ENCODE measurements at places on chromosomes 3 and 15. TPM values are rescaled to one million over a fixed set of nuclear protein-coding genes. Genes with fewer than 3 reads are reported as not detected.

The GPR156 gene
- total RNA-seq, result 0.66 TPM

The CSTA gene
- total RNA-seq, result 0.30 TPM

The C2CD4A gene
- 0.05 TPM for total RNA-seq

The OR5H14 gene
- total RNA-seq, result not detected

The C3orf80 gene
- 0.25 TPM for total RNA-seq

The ECE2 gene
- not detected for total RNA-seq

The GOLGA6L2 gene
- total RNA-seq, result not detected

DNA sequence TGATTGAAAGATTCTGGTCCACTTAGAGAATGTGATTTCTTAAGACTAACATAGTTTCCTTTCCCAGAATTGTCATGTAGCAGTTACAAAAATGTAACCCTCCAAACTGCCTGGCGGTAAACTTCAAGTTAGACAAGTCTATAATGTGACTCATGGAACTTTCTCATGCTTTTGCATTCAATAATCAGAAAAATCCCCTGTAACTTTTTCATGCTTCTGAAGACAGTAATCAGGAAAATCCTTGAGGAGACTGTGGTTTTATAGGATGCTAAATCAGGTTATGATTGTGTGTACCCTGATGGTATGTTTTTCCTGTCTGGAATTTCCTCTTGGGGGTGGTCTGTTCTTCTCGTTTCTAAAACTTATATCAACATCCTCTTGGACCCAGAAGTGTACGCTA, 74.0 kb upstream of the RARB start:
- peak; percentile 1 for DNase-seq

GRCh38 chr15:93074599-93074998, 14.4 kb downstream of the RGMA start:
- no peak for DNase-seq

- no peak for DNase-seq
Measured at GRCh38 chr15:73321496-73322450, 47.0 kb downstream of the HCN4 start.

DNA sequence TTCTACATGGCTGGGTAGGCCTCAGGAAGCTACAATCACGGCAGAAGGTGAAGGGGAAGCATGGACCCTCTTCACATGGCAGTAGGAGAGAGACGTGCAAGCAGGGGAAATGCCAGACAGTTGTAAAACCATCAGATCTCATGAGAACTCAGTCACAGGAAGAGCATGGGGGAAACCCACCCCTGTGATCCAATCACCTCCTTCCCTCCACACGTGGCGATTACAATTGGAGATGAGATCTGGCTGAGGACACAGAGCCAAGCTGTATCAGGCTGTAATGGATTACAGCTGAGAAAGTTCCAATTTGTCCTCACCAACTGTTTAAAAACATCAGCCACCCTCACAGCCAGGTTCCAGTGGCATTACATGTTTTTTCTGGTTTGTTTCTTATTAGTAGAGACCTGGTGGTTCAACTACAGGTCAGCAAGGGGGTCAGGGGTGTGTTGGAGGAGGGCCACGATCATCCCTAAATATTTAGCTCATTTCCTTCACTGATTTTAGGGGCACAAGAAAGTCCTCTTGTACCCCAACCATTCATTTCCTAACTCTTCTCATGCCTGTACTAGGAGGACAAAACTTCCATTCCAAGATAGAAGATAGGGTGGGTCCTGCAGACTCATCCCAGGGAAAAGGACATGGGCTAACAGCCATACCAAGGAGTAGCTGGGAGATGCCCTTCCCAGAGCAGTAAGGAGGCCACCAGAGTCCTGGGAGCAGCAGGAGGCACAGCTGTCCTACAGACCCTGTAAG, 54.4 kb downstream of the ANXA2 start:
- DNase-seq, result no peak

DNA sequence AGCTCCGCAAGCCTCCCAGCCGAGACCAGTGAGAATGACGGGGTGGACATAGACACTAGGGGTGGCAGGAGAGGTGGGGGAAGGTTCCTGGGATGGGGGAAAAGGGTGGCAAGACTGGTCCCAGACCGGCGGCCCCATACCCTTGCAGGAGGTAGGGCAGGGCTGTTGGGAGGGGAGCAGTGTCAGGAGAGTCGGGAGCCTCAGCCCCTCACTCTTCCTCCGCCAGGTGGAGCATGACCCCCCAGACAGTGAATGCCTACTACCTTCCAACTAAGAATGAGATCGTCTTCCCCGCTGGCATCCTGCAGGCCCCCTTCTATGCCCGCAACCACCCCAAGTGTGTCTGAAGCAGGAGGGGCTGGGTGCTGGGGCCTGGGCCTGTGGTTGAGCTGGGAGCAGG, 8.7 kb upstream of the PSMD2 start:
- DNase-seq, result no peak

DNA sequence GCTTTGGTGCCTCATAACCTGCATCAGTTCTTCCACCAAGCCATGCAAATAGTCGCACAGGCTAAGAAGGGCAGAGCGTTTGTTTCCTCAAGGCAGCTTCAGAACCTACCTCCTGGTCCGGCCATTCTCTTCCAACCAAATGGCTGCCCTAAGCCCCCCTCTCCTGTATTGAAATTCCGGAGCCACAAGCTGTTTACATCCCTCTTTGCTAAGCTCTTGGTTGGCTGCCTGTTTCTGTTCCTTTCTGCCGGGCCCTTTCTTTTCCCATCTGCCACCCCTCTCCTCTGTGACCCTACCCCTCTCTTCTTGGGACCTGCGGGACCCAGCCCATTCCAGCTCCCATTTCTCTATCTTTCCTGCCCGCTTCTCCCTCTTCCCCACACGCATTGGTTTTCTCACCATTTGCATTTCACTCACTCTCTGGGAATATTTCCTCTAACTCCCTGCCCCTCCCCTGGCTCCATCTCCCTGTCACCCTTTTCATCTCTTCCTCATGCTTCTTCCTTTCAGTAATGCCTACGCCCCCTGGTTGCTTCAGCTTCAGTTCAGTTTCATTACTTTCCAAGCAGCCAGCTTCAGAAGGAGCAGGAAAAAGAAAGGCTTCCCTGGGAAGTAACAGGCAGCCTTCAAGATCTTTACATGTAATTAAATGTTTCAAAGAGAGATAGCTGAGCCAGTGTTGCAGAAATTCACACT, 113.5 kb downstream of the RAB11A start:
- no peak for DNase-seq

GRCh38 chr3:120489421-120489820, 38.6 kb upstream of the FSTL1 start:
- no peak for DNase-seq

DNA sequence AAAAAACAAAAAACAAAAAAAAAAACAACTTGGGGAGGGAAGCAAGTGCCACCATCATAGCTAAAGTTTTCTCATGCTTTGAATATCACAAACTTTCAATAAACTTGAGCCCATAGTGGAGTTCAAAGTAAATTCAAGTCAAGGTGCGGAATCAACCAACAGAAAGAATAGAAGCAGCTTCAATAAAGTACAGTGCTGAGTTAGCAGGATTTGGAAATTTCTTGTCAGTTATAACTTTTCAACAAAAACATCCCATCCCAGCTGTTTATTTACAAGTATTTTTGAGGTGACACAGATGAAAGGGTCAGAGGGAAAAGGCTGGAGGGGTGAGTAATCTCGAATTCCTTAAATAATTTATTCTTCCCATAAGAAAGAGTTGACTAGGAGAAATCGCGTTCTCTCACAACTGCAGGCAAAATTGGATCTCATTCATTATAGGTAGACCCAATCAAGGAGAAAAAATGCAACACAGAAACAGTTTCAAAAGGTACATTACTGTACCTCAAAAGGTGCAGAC, 477.4 kb upstream of the RASGRP1 start:
- DNase-seq, result peak; percentile 65

DNA sequence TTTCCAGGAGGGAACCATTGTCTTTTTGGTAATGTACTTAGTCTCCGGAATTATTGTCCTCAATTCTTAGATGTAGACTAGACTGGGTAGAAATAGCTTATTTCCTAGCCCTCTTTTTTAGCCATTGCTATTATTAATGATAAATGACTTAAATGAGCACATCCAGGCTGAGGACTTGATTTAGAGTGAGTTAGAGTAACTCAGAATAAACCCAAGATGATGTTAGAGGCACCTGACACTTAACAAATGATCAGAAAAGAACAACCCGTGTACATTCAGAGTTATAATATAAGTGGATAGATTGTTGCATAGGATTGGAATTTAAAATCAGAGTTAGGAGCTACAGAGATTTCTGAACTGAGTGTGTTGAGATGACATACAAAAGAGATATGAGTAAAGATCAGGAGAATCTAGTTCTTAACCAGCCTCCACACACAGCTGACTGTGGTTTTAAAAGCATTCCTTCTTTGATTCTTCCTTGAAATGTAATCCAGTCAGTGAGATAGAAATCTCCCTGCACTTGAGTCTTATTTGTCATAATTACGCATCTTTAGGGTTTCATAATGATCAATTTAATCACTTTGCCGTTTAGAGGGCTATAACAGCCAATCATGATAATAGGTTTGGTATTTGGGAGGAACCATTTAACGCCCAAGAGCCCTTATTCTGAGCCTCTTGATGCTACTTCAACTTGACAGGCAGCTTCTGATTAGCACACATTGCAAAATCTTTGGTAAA, 366.5 kb downstream of the GAP43 start:
- peak; percentile 53 for DNase-seq

DNA sequence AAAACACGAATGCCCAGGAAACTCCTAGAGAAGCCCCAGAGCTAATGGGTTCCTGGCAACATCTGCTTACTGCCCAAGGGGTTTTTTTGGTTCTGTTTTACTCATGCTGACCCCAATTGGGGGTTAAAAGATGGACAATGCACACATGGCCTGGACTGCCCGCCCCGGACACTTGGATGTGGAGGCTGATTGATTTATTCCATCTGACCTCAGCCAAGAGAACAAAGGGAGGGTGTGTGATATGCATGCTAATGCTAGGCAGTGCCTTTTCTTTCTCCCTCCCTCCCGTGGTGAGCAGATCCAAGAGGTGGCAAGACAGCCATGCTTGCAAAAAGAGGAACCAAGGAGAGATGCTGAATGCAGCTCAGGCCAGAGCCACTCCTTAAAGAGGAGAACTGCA, 3.3 kb upstream of the LRTM1 start:
- DNase-seq, result peak; percentile 17

DNA sequence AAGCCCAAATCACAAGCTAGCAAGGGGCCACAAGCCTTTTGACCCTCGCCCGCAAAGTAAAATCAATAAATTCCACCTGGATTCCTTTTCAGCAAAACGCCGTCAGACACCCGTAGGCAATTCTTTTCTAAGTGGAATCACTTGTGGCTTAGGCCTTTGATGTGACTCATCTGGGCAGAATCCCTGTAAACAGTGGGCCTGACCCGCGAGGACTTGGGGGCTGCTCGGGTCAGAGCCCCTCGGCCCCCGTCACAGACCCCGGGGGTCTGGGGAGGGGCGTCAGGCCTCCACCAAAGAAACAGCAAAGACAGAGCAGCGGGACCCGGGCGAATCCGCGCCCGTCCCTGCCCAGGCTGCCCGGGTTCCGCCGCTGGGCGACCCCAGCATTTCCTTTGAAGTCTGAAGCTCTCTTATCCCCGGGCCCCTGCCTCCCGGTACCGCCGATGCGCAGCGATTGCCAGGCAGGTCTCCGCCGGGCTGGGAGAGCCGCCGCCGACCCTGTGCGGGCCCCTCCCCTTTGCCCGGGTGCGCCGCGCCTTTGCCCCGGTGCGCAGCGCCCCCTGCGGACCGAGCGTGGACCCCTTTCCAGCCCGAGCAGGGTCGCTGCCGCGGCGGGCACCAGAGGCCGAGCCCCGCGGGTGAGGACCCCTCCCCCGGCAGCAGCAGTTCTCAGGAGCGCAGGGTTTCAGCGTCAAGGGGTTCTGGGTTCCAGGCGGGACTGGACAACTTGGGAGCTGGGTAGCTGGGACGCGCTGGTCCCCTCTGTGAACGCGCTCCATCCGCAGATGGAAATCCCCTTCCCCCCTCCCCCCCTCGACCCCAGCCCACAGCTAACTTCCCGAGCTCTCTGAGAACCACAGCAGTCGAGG, 178.3 kb downstream of the UACA start:
- peak; percentile 88 for DNase-seq

GRCh38 chr15:76575679-76576078, 239.1 kb downstream of the ISL2 start:
- DNase-seq, result no peak

DNA sequence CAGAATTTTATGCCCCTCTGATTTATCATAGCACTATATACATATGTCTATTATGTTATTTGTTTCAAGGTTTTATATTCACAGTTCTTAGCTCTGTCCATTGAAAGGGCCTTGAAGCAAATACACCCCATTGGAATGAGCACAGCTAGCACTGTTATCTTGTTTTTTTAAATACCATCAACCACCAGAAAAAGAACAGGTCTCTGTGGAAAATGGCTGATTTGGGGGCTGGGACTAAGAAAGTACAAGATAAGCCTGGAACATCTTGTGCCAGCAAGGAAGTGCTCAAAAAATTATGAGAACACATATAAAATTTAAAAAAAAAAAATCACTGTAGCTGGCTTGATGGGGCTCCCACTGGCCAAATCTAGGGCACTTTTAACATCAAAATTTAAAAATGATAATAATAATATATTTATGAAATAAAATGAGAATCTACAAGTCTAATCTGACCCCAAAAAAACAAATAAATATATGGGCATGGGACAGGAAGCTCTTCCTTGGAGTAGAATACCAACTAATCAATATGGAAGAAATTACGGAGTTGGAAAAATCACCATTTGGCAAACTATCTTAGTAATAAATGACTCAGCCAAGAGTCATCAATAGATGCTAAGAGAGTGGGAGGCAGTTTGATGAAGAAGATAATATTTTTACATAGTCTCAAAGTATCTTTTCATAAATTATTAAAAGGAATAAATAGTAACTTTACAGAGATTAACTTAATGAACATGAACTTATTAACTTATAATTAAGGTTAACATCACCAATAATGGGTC, 20.5 kb downstream of the IFT80 start:
- DNase-seq, result no peak

DNA sequence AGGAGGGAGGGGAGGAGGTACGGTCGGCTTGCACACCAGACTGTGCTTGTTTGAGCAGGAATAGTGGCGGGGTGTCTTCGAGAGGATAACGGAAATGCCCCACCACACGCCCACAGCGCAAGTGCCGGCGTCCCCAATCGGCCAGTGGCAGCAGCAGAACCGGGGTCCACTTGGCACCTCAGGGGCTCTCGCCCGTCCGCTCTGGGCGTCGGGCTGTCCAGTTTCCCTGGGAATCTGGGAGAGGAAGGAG, 53.7 kb downstream of the CCDC54 start:
- no peak for DNase-seq

DNA sequence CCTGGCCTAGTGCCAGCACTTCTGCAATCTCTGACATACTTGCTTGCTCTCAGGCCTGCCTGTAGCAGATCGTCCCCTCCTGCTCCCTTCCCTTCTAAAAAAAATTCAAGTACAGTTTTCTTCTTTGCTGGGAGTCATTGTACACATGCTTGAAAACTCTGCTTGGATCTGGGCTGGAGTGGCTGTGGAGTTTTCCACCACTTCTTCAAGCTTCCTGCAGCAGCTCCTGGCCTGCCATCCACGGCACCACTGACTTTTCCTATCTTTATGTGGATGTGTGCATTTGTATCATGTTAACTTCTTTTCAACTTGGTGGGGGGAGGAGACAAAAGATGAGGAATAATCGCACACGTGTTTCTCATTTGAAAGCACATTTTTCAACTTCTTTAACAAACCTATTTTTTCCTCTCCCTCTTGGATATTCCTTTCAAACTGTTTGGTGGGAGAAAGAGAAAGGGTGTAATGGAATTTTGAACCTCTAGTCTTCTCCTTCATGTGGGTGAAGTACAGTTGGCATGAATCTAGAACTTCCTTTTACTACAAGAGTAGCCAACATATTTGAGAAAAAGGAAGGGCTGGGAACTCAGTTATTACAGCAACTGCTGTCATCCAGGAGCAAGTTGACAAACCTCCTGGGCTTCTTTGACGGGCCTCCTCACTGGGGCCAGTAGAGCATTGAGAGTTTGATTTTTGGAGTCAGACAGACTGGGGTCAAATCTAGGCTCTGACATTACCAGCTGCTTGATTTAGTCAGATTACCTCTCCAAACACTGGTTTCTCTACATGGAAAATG, 61.2 kb upstream of the LRTM1 start:
- DNase-seq, result no peak
